Left lung (tissue), 14 donors: ENCODE measurements at places on chromosomes 2 and 18. TPM values are rescaled to one million over a fixed set of nuclear protein-coding genes. Genes with fewer than 3 reads are reported as not detected.

ZSWIM2 gene
- polyA plus RNA-seq = not detected

DOK6 gene
- 16.5 TPM for polyA plus RNA-seq

IL36B gene
- not detected for polyA plus RNA-seq

ASIC4 gene
- 0.22 TPM for polyA plus RNA-seq

TEKT4 gene
- polyA plus RNA-seq = 1.7 TPM

STON1 gene
- 16.2 TPM for polyA plus RNA-seq

DSEL gene
- polyA plus RNA-seq = 4.1 TPM

RIT2 gene
- polyA plus RNA-seq = not detected

FARP2 gene
- polyA plus RNA-seq = 47.4 TPM

CAPN14 gene
- 0.31 TPM for polyA plus RNA-seq

TM4SF20 gene
- 0.06 TPM for polyA plus RNA-seq

MAT2A gene
- polyA plus RNA-seq = 289 TPM

DDX18 gene
- polyA plus RNA-seq = 85.0 TPM

SLC4A5 gene
- 13.8 TPM for polyA plus RNA-seq

NAT8 gene
- 1.2 TPM for polyA plus RNA-seq

RUFY4 gene
- polyA plus RNA-seq = 0.74 TPM

DNAJC5G gene
- polyA plus RNA-seq = 0.32 TPM

UGT1A5 gene
- not detected for polyA plus RNA-seq

SERPINB4 gene
- not detected for polyA plus RNA-seq

ANKRD30B gene
- polyA plus RNA-seq = 0.23 TPM

LRRC30 gene
- not detected for polyA plus RNA-seq

LCT gene
- 0.15 TPM for polyA plus RNA-seq

CYP27A1 gene
- polyA plus RNA-seq = 29.9 TPM

SERPINB2 gene
- 0.49 TPM for polyA plus RNA-seq

HOXD10 gene
- 0.40 TPM for polyA plus RNA-seq

GDF7 gene
- 0.39 TPM for polyA plus RNA-seq

HIBCH gene
- 86.8 TPM for polyA plus RNA-seq

MLPH gene
- 3.0 TPM for polyA plus RNA-seq

L3MBTL4 gene
- polyA plus RNA-seq = 5.9 TPM

KIAA2012 gene
- polyA plus RNA-seq = 0.48 TPM

ITM2C gene
- polyA plus RNA-seq = 292 TPM

ERBB4 gene
- 1.4 TPM for polyA plus RNA-seq

CTAGE1 gene
- 0.11 TPM for polyA plus RNA-seq

IL36A gene
- not detected for polyA plus RNA-seq

SLC19A3 gene
- polyA plus RNA-seq = 12.3 TPM

MROH2A gene
- polyA plus RNA-seq = 0.27 TPM

DNAH6 gene
- polyA plus RNA-seq = 3.7 TPM

ERICH2 gene
- polyA plus RNA-seq = 14.4 TPM

B3GNT7 gene
- 5.2 TPM for polyA plus RNA-seq

RALBP1 gene
- 52.4 TPM for polyA plus RNA-seq

SEPTIN10 gene
- polyA plus RNA-seq = 129 TPM

SCG2 gene
- polyA plus RNA-seq = 1.7 TPM

EIF2AK3 gene
- 25.5 TPM for polyA plus RNA-seq

DNMT3A gene
- 108 TPM for polyA plus RNA-seq

HNMT gene
- 92.1 TPM for polyA plus RNA-seq

SLC11A1 gene
- polyA plus RNA-seq = 1.8 TPM

MEIS1 gene
- 189 TPM for polyA plus RNA-seq

TXNDC9 gene
- polyA plus RNA-seq = 43.7 TPM

WDPCP gene
- 15.3 TPM for polyA plus RNA-seq

CCDC178 gene
- 2.9 TPM for polyA plus RNA-seq

C2orf68 gene
- 69.9 TPM for polyA plus RNA-seq

PCARE gene
- 0.03 TPM for polyA plus RNA-seq

NPHP1 gene
- 15.0 TPM for polyA plus RNA-seq

MYO3B gene
- 2.6 TPM for polyA plus RNA-seq

ZNF892 gene
- polyA plus RNA-seq = 4.6 TPM
